Activated CD4-positive, alpha-beta memory T cell treated with anti-CD3 and anti-CD28 coated beads for 36 hours (primary cell): ENCODE measurements at places on chromosomes 2 and 18. TPM values are rescaled to one million over a fixed set of nuclear protein-coding genes. Genes with fewer than 3 reads are reported as not detected.

Gene LRRTM1
- total RNA-seq: not detected

Gene GALNT13
- not detected for total RNA-seq

Gene MAPRE3
- total RNA-seq: 4.4 TPM

Gene PDIA6
- total RNA-seq: 181 TPM

Gene SLC25A12
- 15.1 TPM for total RNA-seq

Gene OR6B3
- total RNA-seq: not detected

Gene SPRED2
- total RNA-seq: 6.1 TPM

Gene CKAP2L
- 42.1 TPM for total RNA-seq
